ENCODE measurements at places on chromosomes 1 and 21. TPM values are rescaled to one million over a fixed set of nuclear protein-coding genes. Genes with fewer than 3 reads are reported as not detected.
A peak's percentile ranks its signal among the peaks of the same experiment; 100 is the strongest.

FMO2 gene
- total RNA-seq = not detected

GPX7 gene
- 29.4 TPM for total RNA-seq

ADCY10 gene
- 0.19 TPM for total RNA-seq

GSTM1 gene
- 94.2 TPM for total RNA-seq

SMPDL3B gene
- 0.30 TPM for total RNA-seq

GRCh38 chr1:178544531-178544930 lies 31.6 kb downstream of the TEX35 start:
- H3K27me3 ChIP-seq = no peaks in the 10 kb centered on the region
- H3K4me3 ChIP-seq = no peak overlapping the region
- no peaks in the 10 kb centered on the region for H3K4me1 ChIP-seq
- H3K36me3 ChIP-seq = no peaks in the 10 kb centered on the region
- H3K27ac ChIP-seq = no peak overlapping the region
- no peak for DNase-seq

- DNase-seq = no peak
- H3K4me3 ChIP-seq = no peak overlapping the region
- H3K27ac ChIP-seq = no peak overlapping the region
- no peaks in the 10 kb centered on the region for H3K36me3 ChIP-seq
- H3K4me1 ChIP-seq = peaks cover 6% of the 10 kb centered on the region
- peaks cover 9% of the 10 kb centered on the region for H3K27me3 ChIP-seq
Observed at GRCh38 chr1:156515956-156516355, 15.4 kb upstream of the MEF2D start.

- H3K4me1 ChIP-seq = peaks cover 3% of the 10 kb centered on the region
- no peak overlapping the region for H3K27ac ChIP-seq
- peaks cover 11% of the 10 kb centered on the region for H3K36me3 ChIP-seq
- no peaks in the 10 kb centered on the region for H3K27me3 ChIP-seq
- DNase-seq = no peak
Observed at GRCh38 chr1:151641229-151641628, 29.4 kb downstream of the SNX27 start.

- H3K4me1 ChIP-seq = peaks cover 7% of the 10 kb centered on the region
- H3K27me3 ChIP-seq = no peaks in the 10 kb centered on the region
- no peak overlapping the region for H3K27ac ChIP-seq
- no peak overlapping the region for H3K4me3 ChIP-seq
- no peak for DNase-seq
Observed at GRCh38 chr1:43986712-43987111, 4.7 kb upstream of the CCDC24 start.

GRCh38 chr1:247647864-247648263 lies 31.7 kb downstream of the OR13G1 start:
- no peaks in the 10 kb centered on the region for H3K27me3 ChIP-seq
- no peak overlapping the region for H3K4me3 ChIP-seq
- no peak for DNase-seq
- no peak overlapping the region for H3K27ac ChIP-seq
- no peaks in the 10 kb centered on the region for H3K4me1 ChIP-seq

DNA sequence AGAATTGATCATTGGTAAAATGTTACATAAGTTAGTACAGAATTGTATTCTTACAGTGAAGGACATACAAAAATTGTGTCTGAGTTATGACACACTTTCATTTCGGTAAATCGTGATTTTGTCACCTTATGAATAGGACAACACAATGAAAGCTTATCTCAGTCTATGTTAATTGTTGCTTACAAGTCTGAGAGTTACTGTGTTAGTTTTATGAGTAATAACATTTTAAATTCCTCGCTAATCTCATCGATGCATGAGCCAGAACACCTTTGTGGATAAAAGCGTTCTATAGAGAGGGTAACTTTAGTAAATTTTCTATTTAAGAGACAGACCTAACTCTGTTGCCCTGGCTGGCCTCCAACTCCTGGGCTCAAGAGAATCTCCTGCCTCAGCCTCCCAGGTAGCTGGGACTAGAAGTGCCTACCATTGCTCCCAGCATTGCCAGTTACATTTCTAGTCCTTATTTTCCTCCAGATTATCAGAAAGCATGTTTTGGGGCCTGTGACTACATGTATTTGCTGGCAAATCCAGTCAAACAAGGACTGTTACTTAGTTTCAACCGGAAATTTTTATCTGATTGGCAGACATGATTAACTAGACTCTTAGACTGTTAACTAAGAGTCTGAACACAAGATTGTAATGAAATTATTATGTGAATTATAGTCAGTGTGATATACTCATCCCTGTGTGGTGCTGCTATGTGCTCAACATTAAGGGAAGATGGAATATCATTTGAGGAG lies 3.0 kb downstream of the PRRC2C start:
- H3K4me1 ChIP-seq = peaks cover 55% of the 10 kb centered on the region
- no peaks in the 10 kb centered on the region for H3K27me3 ChIP-seq
- peaks cover 43% of the 10 kb centered on the region for H3K36me3 ChIP-seq
- peak overlapping the region; percentile 94 for H3K4me3 ChIP-seq
- peak overlapping the region; percentile 70 for H3K27ac ChIP-seq
- no peak for DNase-seq

GRCh38 chr1:109942434-109942833 lies 31.8 kb downstream of the CSF1 start:
- H3K4me1 ChIP-seq = peaks cover 2% of the 10 kb centered on the region
- peaks cover 20% of the 10 kb centered on the region for H3K27me3 ChIP-seq
- no peak overlapping the region for H3K27ac ChIP-seq
- DNase-seq = no peak

DNA sequence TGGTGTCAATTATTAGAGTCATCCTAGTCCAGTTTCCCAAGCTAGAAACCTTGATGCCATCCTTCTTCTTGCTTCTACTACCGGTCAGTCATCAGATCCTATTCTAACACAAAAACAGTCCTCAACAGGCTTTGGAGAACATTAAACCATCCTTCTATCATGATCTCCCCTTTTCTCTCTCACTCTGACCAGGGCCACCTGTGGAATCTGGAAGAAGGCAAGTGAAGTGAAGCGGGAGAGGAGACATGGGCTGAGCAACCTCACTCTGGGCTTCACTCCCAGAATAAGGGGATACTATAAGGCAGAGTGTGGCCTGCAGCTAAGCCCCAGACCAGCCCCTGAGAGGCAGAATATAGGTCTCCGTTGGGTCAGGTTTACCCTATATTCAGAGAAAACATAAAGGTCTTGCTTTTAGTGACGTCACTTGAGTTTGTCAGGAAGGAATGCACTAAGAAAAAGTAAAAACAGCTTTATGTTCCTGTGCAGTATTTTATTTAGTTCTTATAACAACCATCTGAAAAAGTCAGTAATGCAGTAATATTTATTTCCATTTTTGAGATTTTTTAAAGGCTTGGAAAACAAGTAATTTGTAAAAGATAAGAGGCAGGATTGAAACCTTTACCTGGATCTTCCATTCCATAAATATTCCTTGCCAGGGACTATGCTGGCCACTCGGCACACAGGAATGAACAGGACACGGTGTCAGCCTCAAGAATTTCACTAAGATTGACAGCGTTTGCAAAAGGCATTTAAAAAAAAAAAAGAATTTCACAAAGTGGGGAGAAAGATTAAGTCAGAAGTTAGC lies 61.3 kb downstream of the NFASC start:
- H3K4me1 ChIP-seq = no peaks in the 10 kb centered on the region
- no peak overlapping the region for H3K4me3 ChIP-seq
- no peak overlapping the region for H3K27ac ChIP-seq
- peaks cover 11% of the 10 kb centered on the region for H3K27me3 ChIP-seq
- no peaks in the 10 kb centered on the region for H3K36me3 ChIP-seq

GRCh38 chr1:61742620-61743430 lies 545 bp downstream of the PATJ start:
- H3K27ac ChIP-seq = peak overlapping the region; percentile 45
- no peaks in the 10 kb centered on the region for H3K36me3 ChIP-seq
- H3K4me1 ChIP-seq = peaks cover 18% of the 10 kb centered on the region
- no peak for DNase-seq

DNA sequence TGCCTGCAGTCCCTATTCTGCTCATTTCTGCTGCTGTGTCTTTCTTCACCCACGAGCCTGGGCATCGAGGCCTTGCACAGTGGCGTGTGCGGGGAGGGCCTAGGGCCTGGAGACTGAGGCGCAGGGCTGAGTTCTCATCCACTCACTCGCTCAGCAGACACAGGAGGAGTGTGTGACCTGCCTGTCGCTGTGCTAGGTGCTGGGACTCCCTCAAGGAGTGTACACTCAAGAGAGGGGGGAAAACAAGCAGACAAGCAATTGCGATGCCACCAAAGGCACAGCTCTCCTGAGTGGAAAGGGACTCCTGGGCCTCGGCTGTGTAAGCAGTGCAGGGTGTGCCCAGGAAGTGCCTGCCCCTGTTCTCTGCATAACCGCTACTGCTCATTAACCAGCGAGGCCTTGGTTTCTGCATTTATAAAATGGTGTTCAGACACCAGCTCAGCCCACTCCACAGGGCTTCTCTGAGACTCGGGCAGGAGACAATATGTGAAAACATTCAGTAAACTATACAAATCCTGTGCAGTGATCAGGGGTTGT lies 4.2 kb downstream of the RD3 start:
- no peak overlapping the region for H3K4me3 ChIP-seq
- peaks cover 11% of the 10 kb centered on the region for H3K27me3 ChIP-seq
- H3K4me1 ChIP-seq = peaks cover 4% of the 10 kb centered on the region

DNA sequence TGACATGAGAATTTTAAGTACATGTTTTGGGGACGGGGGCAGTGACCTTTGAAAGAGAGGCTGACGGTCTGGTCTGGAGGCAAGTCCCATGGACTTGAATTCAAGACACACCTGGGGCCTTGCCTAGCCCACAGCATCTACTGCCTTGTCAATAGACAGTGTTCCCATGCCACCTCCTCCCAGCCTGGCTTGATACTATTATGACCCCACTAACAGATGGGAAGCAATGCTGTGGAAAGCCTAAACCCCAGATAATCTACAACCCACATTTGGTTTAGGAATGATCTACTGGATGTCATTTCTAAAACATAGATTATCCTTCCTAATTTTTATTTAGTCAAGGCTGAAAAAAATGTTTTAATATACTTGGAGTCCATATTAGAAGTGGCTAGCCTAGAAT lies 17.8 kb upstream of the NFASC start:
- H3K36me3 ChIP-seq = no peaks in the 10 kb centered on the region
- H3K27ac ChIP-seq = no peak overlapping the region

DNA sequence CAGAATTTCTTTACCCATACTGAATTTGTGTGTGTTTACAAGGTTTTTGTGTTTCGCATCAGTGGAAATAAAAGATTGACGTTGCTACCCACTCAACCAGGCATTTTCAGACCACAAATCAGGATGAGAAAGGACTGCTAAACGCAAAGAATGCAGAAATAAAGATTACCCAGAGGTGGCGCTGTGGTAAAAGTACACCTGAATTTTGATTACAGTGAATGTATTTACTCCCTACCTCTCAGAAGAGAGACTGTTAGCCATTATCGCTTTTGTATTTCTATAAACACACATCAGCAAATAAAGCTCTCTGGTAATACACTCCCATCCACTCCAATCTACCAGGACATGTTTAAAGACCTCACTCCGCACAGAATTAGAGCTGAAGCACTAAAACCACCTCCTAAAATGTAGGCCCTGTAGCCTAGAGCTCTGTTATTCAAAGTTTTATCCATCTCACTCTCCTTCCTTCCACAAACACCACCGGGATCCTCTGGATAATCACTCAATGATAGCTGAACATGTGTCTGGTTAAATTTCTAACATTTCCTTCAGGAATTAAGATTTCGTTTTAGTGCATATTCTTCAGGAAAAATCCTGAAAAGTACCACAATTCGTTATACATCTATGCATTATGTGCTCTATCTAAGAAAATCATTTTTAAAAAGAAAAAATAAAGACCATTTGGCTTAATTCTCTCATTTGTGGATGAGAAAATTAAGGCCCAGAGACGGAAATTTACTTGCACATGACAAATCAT lies 2.5 kb upstream of the LMO4 start:
- H3K27me3 ChIP-seq = peaks cover 17% of the 10 kb centered on the region
- H3K4me1 ChIP-seq = peaks cover 16% of the 10 kb centered on the region
- H3K36me3 ChIP-seq = no peaks in the 10 kb centered on the region
- peak; percentile 89 for DNase-seq

GRCh38 chr1:81050390-81050789 lies 750.3 kb upstream of the ADGRL2 start:
- no peak overlapping the region for H3K27ac ChIP-seq
- no peak for DNase-seq
- no peak overlapping the region for H3K4me3 ChIP-seq
- no peaks in the 10 kb centered on the region for H3K36me3 ChIP-seq
- no peaks in the 10 kb centered on the region for H3K4me1 ChIP-seq
- no peaks in the 10 kb centered on the region for H3K27me3 ChIP-seq

DNA sequence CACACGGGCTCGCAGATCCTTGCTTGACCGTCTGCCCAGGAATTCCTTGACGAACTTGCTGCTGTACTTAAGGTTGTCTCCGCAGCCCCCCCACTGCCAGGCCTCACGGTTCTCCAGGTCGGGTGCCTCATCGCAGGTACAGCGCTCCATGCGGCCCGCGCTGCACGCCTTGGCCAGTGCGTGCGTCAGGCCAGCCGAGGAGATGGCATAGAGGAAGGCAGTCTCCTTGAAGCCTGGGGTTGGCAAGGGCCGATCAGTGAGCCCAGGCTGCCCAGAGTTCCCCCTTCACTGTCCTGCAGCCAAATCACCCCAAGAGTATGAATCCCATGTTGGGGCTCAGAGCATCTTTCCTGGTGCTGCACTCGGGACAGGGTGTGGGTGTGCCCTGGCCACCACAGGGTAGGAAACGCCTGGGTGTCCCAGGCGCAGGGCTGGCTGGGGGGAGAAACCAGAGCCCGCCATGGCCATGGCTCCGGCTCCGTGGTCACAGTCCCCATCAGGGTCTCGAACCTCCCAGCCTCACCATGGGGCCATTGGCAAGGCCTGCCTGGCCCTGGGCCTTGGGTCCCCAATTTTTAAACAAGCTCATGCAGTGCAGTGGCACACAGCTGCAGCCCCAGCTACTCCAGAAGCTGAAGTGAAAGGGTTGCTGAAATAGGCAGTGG lies 23.4 kb downstream of the WNT9A start:
- no peak overlapping the region for H3K4me3 ChIP-seq
- no peak overlapping the region for H3K27ac ChIP-seq
- DNase-seq = no peak
- no peaks in the 10 kb centered on the region for H3K36me3 ChIP-seq
- H3K4me1 ChIP-seq = no peaks in the 10 kb centered on the region
- no peaks in the 10 kb centered on the region for H3K27me3 ChIP-seq

DNA sequence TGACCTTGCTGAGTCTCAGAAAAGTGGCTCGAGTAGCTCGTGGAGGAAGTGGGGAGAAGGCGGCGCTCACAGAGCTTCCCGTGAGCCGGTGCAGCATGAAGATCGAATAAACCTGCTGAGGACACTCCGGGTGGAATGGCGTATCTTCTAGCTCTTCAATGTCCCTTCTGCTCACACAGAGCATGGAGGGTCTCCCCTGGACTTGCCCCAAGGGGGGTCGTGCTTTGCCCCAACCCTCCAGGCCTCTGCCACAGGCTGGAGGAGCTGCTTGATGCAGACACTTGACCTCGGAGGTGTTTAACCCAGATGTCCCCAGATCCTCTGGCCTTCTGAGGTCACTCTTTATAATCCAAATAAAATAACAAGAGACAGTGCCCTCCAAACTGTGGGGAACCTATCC lies 2.2 kb upstream of the KRTAP10-12 start:
- H3K27me3 ChIP-seq = peaks cover 57% of the 10 kb centered on the region
- no peak for DNase-seq
- no peaks in the 10 kb centered on the region for H3K36me3 ChIP-seq
- H3K4me1 ChIP-seq = peaks cover 2% of the 10 kb centered on the region

Measured in activated CD4-positive, alpha-beta T cell treated with anti-CD3 and anti-CD28 coated beads, Interleukin-2, amount 10 ng/mL, durations not matched to agents 24 days and 14 days (primary cell).